ENCODE measurements at places on chromosomes 5 and 9.

GRCh38 chr5:102682101-102682647 lies 72.9 kb upstream of the PAM start:
- no peak for DNase-seq

GRCh38 chr9:80664327-80665210 lies 1024.8 kb downstream of the TLE1 start:
- no peak for DNase-seq

DNA sequence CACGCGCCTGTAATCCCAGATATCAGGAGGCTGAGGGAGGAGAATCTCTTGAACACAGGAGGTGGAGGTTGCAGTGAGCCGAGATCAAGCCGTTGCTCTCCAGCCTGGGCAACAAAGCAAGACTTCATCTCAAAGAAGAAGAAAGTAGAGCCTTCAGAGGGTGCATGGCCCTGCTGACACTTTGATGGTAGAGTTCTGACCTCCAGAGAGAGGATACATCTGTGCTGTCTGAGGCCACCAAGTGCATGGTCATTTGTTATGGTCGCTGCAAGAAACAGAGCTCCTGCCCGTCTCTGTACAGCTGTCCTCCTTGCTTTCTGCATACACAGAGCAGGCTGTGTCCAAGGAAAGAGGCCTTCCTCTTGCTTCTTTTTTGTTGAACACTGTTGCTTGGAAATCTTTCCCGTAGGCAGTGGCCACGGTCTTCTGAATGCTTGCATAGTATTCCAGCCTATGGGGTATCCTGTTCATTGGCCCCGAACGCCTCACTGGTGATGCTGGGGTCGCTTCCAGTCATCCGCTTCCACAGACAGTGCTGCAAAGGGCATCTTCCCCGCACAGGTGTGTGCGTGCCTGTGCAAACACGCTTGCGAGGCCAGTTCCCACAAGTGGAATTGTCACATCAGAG lies 36.8 kb upstream of the UNC5A start:
- DNase-seq, result no peak

DNA sequence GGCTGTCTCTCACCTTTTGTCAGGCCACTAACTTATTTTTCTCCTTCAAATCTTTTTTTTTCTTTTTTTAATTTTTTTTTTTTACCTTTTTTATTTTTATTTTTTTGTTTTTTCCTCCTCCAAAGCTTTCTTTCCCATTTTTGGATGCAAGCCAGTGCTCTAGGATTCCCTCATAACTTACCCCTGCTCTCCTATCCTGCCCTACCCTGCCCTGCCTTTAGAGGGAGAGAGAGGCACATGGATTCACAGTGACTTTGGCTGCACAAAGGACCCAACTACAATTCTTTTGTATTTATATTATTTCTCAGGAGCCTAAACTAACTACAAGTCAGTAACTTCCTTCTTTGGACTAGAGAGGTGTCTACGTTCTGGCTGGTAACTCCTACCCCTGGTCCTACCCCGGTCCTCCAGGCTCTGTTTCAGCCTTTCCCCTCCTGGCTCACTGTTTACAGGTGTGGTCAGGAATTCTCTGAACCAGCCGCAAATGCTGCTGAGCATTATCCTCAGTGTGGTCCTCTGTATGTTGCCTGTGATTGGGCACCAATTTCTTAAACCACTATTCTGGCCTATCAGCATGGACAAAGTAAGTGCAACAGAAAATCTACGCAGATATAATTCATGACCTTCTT lies 8.4 kb upstream of the RUSC2 start:
- no peak for DNase-seq

DNA sequence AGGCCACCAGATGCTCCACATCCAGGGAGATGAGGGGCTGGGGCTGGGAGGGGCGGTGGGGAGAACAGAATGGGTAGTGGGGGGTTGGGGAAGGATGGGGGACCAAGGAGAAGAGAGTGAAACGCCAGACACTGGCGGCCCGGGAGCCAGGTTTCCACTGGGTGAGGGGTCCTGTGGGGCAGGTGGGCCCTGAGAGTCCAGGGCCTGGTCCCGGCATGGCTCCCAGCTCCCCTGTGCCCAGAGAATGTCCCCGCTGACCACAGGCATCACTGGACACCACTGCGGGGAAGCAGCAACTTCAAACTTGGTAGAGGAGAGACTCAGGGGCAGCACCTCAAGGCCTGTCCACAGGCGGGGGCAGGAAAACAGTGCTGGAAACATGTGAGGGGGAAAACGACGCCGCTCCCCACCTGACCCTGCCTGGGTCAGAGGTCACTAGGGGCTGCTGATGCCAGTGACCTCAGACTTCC lies 13.2 kb downstream of the NINJ1 start:
- no peak for DNase-seq

DNA sequence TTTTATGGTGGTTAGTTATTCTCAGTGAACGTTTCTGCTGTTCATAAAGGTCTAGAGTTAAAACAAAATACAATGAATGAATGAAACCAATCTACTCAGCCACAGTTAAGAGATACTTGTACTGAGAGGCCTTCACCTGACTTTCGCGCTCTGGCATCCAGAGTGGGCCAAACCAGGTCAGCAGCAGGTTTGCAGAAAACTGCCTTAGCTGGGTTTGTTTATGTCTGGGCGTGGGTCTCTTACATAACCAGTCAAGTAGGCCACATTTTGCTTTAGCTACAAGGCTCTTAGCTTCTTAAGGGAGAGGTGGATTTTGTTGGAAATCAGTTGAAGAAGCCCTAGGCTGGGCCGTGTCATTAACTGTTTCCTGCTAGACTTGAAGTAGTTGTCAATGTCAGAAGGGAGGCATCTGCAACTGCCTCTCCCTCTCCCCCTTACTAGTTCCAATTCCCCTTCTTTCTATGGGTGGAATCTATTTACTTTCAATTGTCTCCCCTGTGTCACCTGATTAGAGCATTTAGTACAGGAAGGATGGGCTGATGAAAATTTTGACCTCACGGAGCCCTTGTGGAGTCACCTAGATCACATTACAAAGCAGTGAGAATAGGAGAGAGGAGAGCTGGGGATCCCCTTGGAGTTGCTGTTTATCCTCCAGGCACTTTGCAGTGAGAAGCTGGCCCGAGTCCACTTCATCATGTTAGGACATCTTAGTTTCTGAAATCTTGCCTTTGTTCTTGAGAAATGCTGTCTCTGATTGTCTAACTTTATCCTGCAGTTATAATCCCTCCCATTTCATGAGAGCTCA lies 200.5 kb downstream of the ARHGEF28 start:
- DNase-seq, result peak; percentile 70

- no peak for DNase-seq
Measured at GRCh38 chr9:122158202-122158601, 1.4 kb downstream of the NDUFA8 start.

- no peak for DNase-seq
Measured at GRCh38 chr5:173720286-173720952, 104.0 kb upstream of the BOD1 start.

DNA sequence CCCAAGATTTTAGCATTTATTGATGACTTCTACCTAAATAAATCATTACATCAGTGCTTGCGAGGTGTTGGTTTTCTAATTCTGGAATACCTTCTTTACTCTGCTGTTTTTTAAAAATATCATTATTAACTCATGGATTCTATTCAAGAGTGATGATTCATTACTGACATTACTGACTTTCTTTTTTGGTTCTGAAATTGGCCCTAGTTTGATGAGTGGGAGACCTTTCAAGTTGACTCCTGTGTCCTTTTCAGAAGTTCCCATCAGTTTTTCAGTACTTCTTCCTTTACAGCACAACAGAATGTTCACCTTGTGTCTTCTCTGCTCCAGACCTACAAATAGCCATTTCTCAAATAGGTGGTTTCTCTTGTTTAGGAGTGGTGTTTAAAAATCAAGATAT lies 114.1 kb downstream of the PCSK5 start:
- no peak for DNase-seq

- DNase-seq, result no peak
Measured at GRCh38 chr5:5950658-5951057, 427.7 kb downstream of the MED10 start.

DNA sequence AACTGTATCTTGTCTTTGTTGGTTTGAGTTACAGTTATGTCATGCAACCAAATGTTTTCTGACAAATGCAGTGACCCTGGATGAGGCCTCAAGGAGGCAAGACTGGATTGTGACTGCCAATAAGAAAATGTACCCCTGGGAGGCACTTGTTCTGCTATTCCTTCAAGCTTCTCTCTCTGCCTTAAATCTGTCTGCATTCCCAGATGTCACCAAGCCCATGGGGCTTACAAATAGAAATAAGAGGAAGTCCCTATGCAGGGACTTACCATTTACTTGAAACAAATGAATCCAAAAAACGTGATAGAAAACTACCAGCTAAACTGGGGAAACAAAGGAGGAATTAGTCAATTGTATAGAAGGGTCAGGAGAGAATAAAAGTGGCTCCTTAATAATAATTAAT lies 8.2 kb upstream of the PARP8 start:
- no peak for DNase-seq

- DNase-seq, result no peak
Measured at GRCh38 chr9:94990897-94991561, 264.5 kb downstream of the AOPEP start.

- DNase-seq, result peak; percentile 64
Measured at GRCh38 chr5:178204935-178205748, 809 bp downstream of the HNRNPAB start.

- no peak for DNase-seq
Measured at GRCh38 chr9:98256756-98257155, 1.3 kb upstream of the TBC1D2 start.

DNA sequence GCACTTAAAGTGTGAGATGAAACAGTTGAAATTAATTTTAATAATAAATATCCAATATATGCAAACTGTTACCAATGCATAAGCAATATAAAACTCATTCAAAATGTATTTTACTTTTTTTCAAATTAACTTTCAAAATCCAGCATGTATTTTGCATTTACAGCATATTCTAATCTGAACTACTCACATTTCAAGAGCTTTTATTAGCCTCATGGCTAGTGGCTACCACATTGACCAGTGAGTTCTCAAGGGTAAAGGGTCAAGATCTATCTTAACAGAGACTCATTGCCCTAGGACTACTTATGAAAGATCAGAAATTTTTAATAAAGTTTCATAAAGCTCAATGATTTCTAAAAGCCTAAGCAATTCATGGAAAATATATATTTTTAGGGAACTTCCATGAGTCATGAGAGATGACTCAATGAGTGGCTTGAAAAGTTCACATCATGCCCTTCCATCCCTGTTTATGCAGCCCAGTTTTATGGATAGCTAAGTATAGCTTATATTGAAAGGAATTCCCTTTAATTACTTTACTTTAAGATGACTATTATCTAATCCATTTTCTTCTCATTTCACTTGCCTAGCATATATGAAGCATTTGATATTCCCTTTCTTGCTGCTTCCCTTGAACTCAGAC lies 608.6 kb downstream of the SLCO4C1 start:
- no peak for DNase-seq

DNA sequence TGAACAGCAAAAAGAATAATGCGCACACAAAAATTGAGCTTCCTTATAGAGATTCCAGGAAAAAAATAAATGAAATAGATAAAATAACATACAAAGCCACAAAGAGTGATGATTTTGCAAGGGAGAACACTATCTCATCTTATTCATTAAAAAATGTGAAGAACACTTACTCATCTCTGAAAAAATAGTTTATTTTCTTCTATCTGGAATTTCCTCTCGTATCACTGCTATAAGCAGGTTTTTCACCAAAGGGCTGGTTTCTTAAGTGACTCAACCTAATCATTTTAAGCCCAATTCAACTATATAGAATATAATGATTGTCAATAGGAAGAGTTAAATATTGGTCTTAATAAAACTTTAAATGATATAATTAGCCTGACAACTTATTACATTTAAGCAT lies 504.9 kb downstream of the NR2F1-AS1 start:
- no peak for DNase-seq

DNA sequence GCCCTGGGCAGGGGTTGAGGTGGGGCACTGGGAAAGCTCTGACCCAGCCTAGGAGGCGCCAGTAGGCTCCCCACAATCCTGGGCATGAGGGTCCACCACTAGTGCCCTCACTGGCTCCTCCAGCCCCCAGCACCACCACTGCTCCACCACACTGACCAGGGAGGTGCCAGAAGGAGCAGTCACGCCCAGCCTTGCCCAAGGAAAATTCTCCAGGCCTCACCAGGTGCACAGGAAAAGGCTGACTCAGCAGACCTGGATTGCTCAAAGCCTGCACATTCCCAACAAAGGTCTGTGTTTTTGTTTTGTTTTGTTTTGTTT lies 62.9 kb downstream of the ZNF354C start:
- no peak for DNase-seq
